NCI-H2171 (cell line): ENCODE measurements at places on chromosomes 12 and 14.

DNA sequence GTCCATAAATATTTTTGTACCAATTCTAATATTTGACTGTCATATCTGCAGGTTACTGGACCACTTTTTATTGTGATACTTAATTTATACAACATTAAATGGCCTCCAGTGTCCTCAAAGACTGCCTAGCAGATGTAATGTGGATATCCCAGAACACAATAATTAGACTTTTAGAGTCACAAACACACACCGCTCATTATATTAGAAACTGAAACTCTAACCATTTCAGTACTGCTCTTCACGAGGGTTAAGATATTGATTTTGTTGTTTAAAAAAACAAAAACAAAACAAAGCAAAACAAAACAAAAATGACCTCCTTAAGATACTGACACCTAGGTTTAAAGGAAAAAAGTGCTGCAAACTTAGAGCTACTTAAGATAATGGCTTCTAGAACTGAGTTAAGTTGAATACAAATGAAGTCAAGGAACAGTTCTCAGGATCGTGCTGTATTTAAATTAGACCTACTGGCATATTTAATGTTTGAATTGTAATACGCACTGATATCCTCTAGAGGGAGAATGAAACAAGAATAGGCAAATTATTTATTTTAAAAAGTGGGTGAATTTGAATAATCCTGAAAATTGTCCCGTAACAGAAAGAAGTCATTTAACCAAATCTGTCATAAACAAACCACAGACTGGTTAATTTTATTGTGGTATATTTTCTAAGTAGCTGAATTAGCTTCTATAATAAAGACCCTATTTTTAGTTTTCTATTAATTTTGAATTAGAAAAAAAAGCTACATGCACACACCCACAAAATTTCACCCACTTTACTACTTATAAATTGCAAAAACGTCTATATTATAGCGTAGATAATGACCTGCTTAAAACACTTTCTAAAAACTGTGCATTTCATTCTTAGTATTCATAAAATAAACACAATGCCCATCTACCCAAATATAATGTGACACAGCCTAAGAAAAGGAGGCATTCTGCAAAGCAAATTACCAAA is 395.2 kb upstream of the DCN start:
- no peak for DNase-seq

- DNase-seq: no peak
These were observed 149.1 kb upstream of the RGS6 start for GRCh38 chr14:71783088-71783487.

DNA sequence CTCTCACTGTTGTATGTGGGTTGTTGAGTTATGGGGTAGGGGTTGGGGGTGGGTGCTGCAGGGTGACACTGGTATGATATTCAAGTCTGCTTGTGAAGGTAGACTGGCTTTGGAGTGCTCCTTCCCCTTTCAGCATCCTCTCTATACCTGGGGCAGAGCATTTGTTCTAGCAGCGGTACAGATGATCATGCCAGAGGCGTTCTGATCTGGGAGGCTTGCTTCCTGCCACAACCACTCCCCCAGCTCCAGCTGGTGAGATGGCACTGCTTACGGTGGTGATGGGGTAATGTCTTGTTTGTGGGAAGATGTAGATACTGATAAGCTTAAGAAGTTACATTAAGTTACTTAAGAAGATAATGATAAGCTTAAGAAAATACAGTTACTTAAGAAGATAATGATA is 131.8 kb downstream of the ERC1 start:
- DNase-seq: no peak

DNA sequence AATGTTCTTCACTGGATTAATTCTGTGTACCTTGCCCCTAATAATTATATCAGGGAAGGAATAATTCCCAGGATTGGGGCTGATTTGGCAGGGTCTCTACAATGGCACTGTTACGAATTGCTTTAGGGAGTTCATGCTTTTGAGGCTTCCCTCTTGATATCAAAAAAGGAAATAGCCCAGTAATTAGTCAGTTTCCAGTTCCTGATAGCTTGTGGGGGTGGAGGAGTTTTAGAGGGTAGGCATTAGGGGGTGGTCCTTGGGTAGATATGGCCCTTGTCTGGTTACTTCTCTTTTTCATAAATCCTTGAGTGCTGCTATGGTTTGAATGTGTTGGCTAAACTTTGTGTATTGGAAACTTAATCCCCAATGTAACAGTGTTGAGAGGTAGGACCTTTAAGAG is 6.1 kb upstream of the SRSF5 start:
- DNase-seq: no peak

DNA sequence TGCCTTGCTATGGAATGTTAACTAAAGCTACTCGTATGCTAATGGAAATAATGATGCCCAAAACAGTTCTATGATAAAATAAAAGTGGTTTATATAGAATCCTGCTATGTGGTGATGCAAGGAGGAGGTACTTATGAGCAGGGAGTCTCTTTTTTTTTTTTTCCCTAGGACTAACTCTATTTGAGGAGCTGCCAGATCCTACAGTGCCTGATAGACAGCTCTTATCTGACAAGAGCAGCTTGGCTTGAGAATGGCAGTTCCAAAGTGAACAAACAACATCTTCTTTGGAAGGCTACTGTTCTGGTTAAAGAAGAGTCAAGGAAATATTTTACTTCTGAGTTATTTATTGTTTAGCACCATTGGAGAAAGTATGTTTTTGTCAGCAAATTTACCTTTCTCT is 10.2 kb upstream of the ACSM4 start:
- DNase-seq: no peak

- no peak for DNase-seq
These were observed 4.4 kb upstream of the PLXNC1 start for GRCh38 chr12:94143951-94144350.

GRCh38 chr14:104577426-104577825 is 2.1 kb upstream of the C14orf180 start:
- DNase-seq: no peak

GRCh38 chr14:64109819-64110554 is 184.2 kb downstream of the ESR2 start:
- no peak for DNase-seq

DNA sequence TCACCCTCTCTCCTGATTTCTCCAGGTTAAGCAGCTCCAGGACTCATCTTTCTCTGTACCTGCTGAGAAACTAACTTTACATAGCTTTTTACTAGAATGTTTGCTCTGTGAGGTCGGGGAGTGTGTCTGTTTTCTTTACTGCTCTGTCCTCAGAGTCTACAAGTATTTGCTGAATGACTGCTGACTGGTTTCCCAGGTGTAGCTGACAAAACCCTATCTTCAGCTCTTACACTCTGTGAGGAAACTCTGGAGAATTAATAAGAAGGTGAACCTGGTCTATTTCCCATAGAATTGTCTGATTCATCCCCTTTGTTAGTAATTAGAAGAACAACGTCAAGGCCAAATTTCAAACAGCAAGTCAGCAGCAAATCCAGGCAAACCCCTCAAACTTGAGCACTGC is 226.8 kb downstream of the ZFP36L1 start:
- no peak for DNase-seq

GRCh38 chr14:100298551-100299237 is 7.5 kb downstream of the SLC25A29 start:
- DNase-seq: no peak

DNA sequence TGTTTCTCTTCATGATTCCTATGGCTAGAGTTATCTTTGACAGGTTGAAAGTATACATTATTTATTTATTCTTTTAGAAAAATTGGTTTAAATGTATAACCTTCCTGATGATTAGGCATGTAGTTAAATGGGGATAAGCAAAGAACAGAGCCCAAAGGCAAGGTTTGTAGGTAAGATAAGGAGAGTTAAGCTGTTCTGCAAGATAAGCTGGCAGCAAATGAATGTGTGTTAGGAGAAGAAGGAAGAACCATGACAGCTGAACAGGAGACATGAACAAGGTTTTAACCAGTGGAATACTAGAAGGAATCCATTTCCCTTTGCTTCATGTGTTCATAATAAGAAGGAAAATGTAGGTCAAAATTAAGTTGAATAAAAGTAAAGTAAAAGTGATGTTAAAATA is 1330.1 kb upstream of the USP15 start:
- DNase-seq: no peak

DNA sequence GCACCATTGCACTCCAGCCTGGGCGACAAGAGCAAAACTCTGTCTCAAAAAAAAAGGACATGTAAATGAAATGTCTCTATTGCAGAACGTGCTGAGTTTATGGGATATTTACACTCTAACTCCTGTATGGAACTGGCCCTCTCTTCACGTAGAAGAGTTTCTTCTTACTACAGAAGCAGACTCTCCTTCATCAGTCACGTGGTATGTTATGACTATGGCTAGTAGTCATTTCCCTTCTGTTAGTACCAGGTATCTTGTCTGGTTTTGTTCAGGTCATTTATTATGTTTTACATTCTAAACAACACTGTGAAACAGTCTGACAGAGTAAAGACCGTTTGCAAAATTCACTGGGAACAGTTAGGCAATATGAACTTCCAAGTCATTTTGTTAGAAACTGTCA is 20.3 kb downstream of the KNTC1 start:
- DNase-seq: no peak

- no peak for DNase-seq
These were observed 140.3 kb downstream of the TMEM30B start for GRCh38 chr14:61140872-61141271.

DNA sequence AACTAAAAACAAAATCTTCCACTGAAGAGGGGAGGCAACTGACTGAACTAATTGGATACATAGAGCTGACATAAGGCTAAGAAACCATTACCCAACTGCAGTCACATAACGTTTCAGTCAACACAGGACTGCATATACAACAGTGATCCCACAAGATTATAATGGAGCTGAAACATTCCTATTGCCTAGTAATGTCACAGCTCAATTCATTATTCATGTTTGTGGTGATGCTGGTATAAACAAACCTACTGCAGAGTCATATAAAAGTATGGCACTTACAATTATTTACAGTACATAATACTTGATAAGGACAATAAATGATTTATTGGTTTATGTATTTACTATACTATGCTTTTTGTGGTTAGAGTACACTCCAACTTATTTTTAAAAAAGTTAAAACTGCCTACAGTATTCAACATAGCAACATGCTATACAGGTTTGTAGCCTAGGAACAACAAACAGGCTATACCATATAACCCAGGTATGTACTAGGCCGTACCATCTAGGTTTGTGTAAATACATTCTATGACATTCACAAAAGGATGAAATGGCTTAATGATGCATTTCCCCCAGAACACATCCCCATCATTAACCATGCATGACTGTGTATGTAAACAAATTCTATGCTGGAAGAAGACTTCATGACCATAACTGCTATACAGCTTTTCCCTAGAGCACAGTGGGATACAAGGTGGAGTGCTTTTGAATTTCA is 4.3 kb downstream of the NAP1L1 start:
- no peak for DNase-seq

GRCh38 chr12:13094367-13094766 is 9.1 kb downstream of the GSG1 start:
- DNase-seq: no peak

DNA sequence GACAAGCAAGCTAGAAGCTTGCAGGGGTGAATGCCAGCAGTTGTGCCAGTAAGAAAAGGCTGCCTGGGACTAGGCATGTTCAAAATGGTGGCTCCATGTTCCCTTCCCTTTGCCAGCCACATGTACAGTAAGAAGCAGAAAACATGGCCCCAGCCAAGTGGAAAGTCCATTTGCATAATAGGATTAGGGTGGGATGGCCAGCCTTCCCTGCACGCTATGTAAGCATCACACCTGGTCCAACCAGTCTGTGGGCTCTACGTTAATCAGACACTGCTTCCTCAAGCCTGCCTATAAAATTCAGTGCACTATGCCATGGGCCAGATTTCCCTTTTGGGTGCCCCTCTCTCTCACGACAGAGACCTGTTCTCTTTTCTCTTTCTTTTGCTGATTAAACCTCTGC is 288.4 kb downstream of the GXYLT1 start:
- no peak for DNase-seq

- no peak for DNase-seq
These were observed 55.5 kb upstream of the PARP11 start for GRCh38 chr12:3928538-3929184.

GRCh38 chr14:24370748-24371147 is 2.8 kb downstream of the NFATC4 start:
- DNase-seq: no peak

GRCh38 chr14:86944434-86944833 is 1048.5 kb downstream of the GALC start:
- DNase-seq: no peak

DNA sequence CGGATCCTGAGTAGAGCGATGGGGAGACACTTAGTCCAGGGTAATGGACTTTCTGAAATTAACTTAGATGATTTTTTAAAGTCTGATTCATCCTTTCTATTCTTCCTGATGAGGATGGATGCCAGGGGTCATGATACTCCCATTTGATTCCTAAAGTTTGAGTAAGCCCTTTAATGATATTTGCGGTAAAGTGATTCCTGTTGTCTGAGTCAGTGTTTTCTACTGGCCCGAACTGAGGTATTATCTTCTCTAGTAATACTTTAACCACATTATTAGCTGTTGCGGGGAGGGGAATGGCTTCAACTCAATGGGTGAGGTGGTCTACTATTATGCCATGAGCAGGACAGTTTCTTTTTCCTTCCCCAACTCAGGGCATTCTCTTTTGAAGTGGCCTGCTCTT is 111.6 kb downstream of the RIN3 start:
- no peak for DNase-seq

DNA sequence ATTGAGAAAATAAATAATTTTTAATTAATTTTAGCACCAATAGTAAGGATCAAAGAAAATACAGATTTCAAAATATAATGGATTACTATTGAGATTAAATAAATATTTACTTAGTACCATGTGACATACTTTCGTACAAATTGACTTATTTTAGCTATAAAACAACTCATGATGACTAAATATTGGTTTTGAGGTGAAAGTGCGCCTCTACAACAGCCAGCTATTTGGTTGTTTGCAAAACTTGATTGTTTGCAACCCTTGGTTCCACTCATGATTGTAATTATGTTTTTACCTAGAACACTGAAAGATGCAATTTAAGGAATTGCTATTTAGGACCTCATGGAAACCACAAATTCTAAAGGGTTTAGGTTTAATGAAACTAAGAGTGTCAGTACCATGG is 51.9 kb upstream of the PPM1H start:
- DNase-seq: no peak

GRCh38 chr12:116667752-116668151 is 70.1 kb downstream of the SPRING1 start:
- DNase-seq: no peak

- DNase-seq: no peak
These were observed 74.3 kb downstream of the SRGAP1 start for GRCh38 chr12:63918800-63919300.

GRCh38 chr14:74571441-74571841 is 40.6 kb downstream of the LTBP2 start:
- DNase-seq: no peak

DNA sequence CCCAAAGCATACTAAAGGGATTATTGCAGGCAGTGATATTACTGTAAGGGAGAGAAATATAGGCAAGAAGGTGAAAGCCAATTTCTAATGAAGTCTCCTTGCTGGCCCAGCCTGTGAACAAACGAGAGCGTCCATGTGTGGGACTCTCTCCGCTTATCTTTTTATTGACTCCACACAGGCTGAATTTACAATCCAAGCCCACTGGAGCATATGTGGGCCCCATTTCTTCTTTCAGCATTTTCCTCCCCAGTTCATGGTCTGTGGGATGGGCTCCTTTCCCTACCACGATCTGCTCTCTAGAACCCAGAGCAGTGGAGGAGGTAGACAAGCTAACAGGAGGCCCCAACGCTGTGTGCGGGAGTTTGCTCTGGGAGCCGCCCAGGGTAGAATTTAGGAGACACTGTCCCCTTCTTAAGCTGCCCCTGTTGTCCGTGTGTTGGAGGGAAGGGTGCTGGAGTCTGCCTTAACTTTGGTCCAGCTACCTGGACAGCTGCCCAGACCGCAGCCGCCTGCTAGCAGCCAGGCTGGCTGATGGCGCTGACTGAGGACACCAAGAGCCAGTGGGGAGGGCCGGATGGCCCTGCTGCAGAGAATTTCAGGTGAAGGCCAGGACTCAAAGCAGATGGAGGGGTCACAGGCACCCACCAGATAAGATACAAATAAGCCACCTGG is 3.2 kb upstream of the HOXC11 start:
- DNase-seq: no peak
